HepG2 (cell line): ENCODE measurements at places on chromosomes 7 and 10. TPM values are rescaled to one million over a fixed set of nuclear protein-coding genes. Genes with fewer than 3 reads are reported as not detected.

DNA sequence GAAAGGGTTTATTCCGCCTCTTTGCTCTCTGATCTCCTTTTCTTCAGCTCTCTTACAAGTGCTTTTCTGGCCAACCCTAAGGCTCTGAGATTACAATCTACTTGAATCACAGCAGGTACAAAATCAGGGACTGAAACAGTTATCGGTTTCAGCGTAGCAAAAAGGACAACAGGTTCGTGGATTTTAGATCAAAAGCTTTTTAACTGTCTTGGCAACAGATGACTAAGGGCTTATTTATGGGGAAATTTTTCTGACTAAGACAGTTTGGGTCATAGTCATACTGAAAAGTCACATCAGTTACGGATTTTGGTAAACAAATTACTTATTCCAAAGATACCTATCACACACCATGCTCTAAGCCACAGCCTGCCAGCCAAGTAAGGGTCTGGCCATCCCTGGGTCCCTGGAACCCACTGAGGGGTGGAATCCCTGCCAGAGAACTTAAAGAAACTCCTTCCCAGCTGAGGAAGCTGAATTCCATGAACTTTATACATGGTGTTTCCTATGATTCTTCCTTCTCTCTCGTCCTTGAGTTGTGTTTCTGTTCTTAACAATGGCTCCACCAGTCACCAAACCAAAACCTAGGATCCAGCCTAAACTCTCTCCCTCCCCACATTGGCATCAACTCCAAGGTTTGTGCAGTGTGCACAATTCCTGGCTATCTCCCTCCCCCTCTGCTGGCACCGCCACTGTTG lies 169.3 kb downstream of the FAM107B start:
- no peak overlapping the region for H3K4me3 ChIP-seq
- H3K27me3 ChIP-seq = no peaks in the 10 kb centered on the region
- no peak overlapping the region for H3K27ac ChIP-seq
- H3K36me3 ChIP-seq = 0 out of 3 replicates have a peak, but pooled peaks cover 4% of the 10 kb centered on the region

GRCh38 chr10:86281396-86281795 lies 85.2 kb downstream of the GRID1 start:
- no peaks in the 10 kb centered on the region for H3K27me3 ChIP-seq
- H3K4me3 ChIP-seq = no peak overlapping the region
- no peak for DNase-seq
- H3K36me3 ChIP-seq = no peaks in the 10 kb centered on the region

- peaks cover 33% of the 10 kb centered on the region for H3K27me3 ChIP-seq
- no peaks in the 10 kb centered on the region for H3K36me3 ChIP-seq
- H3K4me3 ChIP-seq = no peak overlapping the region
- DNase-seq = no peak
- H3K27ac ChIP-seq = no peak overlapping the region
- H3K4me1 ChIP-seq = no peaks in the 10 kb centered on the region
Measured at GRCh38 chr7:139490130-139490529, 6.7 kb upstream of the KLRG2 start.

DNA sequence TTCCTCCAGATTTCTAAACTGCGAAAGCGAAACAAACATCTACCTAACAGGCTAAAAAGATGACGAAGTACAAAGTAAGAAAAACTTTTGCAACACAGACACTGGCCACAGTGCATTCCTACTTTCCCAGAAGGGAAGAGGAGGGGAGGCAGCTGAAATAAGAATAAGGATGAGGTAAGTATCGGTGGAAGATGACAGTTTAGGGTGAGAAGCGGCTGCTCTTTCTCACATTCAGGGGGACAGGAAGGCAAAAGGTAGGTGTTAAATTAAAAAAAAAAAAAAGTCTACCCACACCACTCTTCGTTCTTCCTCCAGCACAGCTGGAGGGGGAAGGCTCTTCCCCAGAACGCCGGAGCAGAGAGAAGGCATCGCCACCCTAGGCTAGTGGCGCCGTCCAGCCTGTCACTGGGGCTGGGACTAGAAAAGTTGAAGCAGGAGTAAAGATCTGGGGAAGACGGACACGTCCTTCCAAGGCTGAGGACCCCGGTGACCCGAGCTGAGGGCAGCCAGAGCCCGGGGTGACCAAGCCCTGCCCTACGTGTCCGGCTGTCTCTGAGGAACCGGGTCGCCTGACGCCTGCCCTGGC lies 846 bp downstream of the DNAJC1 start:
- no peaks in the 10 kb centered on the region for H3K27me3 ChIP-seq
- peaks cover 20% of the 10 kb centered on the region for H3K4me1 ChIP-seq
- H3K27ac ChIP-seq = peak overlapping the region; percentile 84
- H3K36me3 ChIP-seq = no peaks in the 10 kb centered on the region
- H3K4me3 ChIP-seq = peak overlapping the region; percentile 72

DNA sequence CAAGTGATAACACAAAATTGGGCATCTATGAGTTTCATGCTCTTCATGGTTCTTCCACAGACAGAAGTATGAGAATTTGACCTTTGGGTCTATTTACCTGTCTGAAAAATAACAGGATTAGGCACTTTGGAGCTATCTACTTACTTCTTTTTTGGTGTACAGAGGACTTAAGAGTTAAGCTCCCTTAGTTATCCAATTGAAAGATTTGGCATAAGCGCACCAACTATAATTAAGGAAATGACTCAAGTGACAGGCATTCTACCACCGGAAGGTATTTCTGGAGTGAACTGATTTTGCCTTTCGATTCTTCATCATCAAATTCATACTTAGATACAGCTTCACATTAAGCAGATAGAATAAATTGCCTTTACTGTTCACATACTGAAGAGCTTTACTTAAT lies 43.9 kb downstream of the IFIT5 start:
- no peaks in the 10 kb centered on the region for H3K36me3 ChIP-seq
- no peak overlapping the region for H3K4me3 ChIP-seq
- H3K27me3 ChIP-seq = no peaks in the 10 kb centered on the region
- H3K27ac ChIP-seq = no peak overlapping the region

DNA sequence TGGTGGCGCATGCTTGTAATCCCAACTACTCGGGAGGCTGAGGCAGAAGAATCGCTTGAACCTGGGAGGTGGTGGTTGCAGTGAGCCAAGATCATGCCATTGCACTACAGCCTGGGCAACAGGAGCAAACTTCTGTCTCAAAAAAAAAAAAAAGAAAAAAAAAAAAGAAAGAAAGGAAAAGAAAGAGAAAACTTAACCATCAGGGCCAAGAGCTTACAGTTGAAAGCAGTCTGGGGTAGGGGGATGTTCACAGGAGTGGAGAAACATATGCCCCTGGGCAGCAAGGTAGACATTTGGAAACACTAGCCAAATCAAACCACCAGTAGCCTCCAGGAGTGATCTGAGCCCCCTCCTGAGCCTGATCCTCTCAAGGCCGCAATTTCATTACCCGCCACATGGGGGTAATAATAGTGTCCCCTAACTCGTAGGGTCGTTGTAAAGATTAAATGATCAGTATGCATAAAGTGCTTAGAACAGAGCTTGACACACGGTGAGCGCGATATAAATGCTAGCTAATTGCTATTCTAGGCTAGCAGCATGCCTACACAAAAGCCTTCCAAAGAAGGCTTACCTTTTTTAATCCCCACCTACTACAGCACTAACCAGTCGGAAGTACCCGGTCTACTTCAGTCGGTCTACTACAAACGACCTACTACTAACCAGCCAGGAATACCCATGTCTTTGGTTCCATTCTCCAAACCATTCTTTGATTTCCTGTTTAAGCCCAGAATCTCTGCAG lies 274.3 kb upstream of the NEBL start:
- DNase-seq = no peak
- H3K4me3 ChIP-seq = no peak overlapping the region
- H3K4me1 ChIP-seq = peaks cover 32% of the 10 kb centered on the region
- peaks cover 12% of the 10 kb centered on the region; the same call in 1 of the 2 replicates for H3K27me3 ChIP-seq
- H3K36me3 ChIP-seq = no peaks in the 10 kb centered on the region

DNA sequence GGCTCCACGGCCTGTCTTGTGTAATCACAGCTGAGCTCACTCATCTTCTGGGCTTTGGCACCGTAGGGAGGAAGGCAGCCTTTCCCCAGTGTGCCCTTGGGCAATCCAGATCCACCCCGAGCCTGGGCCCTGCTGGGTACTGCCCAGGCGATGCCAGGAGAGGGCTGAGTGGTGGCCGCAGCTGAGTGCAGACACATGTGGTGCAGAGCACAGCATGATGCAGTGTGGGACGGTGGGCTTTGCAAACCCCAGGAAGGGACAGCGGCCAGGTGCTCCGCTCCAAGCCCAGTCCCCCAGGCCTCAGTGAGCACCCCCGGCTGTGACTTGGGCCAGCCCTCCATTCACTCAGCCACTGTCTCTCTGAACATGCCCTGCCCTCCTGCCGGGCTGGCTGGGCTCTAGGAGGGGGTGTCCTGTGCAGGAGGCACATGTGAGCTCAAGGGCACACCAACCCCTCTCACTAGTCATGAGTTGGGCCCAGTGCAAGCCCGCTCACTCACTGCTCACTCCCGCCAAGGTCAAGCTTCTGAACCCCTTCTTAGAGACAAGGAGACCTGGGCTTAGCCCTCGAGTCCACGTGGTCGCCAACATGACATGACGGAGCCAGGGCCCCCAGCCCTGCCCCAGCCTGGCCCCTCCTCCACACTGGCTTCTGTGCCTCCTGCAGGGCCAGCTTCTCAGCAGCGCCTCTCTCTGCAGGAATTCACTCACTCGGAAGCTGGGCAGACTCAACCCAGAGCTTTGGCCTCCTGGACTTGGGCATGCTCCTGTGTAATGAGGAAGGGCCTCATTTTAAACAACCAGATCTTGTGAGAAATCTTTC lies 77.5 kb upstream of the INSIG1 start:
- no peak for DNase-seq
- H3K4me3 ChIP-seq = no peak overlapping the region
- no peaks in the 10 kb centered on the region for H3K4me1 ChIP-seq
- H3K27ac ChIP-seq = no peak overlapping the region
- no peaks in the 10 kb centered on the region for H3K36me3 ChIP-seq

DNA sequence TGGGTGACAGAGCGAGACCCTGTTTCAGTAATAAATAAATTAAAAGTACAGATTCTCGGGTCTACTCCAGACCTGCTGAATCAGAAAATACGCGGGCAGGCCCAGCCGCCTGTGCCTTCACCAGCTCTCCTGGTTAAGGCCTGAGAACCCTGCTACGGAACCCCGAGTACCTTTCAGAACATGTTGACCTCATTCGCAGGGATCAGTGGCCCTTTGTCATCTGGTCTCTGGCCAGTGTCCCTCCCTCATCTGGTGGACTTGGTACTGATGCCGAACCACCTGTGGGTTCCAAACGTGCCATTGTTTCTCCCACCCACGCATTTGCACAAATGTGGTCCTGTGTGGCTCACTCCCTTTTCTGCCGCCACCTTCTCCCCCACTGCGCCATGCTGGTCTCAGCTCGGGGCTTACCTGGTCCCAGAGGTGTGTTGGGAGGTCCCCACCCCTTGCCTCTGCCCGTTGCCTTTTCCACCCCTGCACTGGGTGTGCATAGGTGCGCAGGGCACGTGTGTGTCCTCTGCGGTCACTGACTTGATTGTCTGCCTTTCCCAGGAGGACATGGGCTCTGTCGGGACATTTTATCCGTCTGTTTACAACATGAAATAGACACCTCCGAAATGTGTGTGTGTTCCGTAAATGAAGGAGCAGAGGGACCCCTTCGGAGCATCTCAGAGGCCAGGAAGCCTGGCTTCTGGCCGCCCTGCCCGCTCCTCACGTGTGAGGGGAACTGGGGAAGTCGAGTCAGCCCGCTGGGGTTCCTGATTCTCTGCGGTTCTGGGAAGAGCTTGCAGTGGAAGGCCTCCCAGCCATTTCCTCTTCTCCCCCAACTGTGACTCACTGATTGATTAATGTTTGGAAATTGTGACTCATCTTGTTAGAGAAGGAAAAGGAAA lies 135.2 kb downstream of the CUX1 start:
- H3K4me3 ChIP-seq = no peak overlapping the region
- H3K36me3 ChIP-seq = peaks cover 6% of the 10 kb centered on the region; the same call in 1 of the 2 replicates
- no peak overlapping the region for H3K27ac ChIP-seq
- no peaks in the 10 kb centered on the region for H3K27me3 ChIP-seq
- no peaks in the 10 kb centered on the region for H3K4me1 ChIP-seq
- no peak for DNase-seq

DNA sequence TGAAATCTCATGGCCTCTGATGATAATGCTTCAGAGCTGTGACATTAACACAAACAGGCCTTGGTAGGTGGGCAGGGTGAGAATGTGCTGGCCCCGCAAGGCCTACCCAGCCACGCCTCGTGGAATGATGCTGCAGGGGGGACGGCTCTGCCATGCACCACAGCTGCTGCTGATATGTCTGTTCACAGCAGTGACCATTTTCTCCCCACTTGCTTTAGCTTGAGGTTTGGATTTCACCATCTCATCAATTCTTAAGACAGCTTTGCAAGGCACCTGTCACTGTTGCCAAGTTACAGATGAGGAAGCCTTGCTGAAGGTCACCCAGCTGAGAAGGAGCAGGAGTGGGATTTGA lies 128.3 kb downstream of the PTPN20 start:
- no peak overlapping the region for H3K4me3 ChIP-seq
- H3K27me3 ChIP-seq = peaks cover 17% of the 10 kb centered on the region; the same call in 1 of the 3 replicates
- H3K36me3 ChIP-seq = no peaks in the 10 kb centered on the region
- H3K4me1 ChIP-seq = no peaks in the 10 kb centered on the region

- no peak overlapping the region for H3K27ac ChIP-seq
- peaks cover 31% of the 10 kb centered on the region for H3K4me1 ChIP-seq
- no peaks in the 10 kb centered on the region for H3K36me3 ChIP-seq
- no peaks in the 10 kb centered on the region for H3K27me3 ChIP-seq
- no peak for DNase-seq
Measured at GRCh38 chr10:28777911-28778310, 100.6 kb downstream of the BAMBI start.

DNA sequence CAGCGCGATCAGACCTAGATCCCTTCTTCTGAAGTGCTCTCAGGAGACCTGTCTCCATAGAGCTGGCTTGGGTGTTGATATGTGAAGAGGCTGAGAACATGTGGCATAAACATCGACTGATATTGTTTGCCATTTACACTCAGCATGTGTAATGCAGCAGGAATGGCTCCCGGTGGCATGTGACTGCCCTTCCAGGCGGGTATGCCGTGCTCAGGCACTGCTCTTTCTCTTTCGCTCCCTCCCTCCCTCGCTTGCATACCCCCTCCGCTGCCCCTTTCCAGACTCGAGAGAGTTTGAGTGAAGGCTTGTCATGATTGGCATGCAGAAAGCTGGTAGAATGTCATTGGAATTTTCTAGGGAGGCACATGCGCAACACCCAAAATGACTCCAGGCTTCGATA lies 107.3 kb upstream of the PDCD4 start:
- no peak for DNase-seq
- peaks cover 9% of the 10 kb centered on the region; the same call in 1 of the 2 replicates for H3K4me1 ChIP-seq
- no peak overlapping the region for H3K4me3 ChIP-seq
- H3K36me3 ChIP-seq = no peaks in the 10 kb centered on the region
- H3K27ac ChIP-seq = no peak overlapping the region
- peaks cover 2% of the 10 kb centered on the region; the same call in 1 of the 2 replicates for H3K27me3 ChIP-seq

- no peak overlapping the region for H3K4me3 ChIP-seq
- no peaks in the 10 kb centered on the region for H3K36me3 ChIP-seq
- DNase-seq = peak; percentile 6
- H3K4me1 ChIP-seq = no peaks in the 10 kb centered on the region
- no peak overlapping the region for H3K27ac ChIP-seq
- H3K27me3 ChIP-seq = no peaks in the 10 kb centered on the region
Measured at GRCh38 chr7:33334349-33334748, 205.0 kb downstream of the BBS9 start.

DNA sequence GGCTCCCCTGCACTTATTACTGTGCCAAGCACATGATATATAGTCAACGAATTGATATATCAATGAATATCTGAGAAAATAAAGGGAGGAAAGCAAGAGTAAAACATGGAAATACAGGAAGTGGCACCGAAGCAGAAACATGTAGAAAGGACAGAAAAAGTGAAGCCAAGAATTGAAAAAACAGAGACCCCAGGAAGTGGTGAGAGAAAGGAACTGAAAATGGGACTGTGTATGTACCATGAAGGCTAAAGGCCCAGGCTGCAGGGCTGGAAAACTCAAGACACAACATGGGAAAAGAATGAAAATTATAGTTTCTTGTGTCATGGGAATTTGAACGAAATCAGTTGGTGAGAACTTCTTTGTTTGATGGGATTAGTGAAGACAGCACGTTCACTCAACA lies 60.6 kb downstream of the MAP3K8 start:
- no peaks in the 10 kb centered on the region for H3K36me3 ChIP-seq
- DNase-seq = no peak
- no peak overlapping the region for H3K4me3 ChIP-seq
- no peaks in the 10 kb centered on the region for H3K27me3 ChIP-seq
- H3K27ac ChIP-seq = no peak overlapping the region

The HOXA11 gene
- not detected in 2 replicates for total RNA-seq
